ENCODE measurements at places on chromosomes 12 and 14.
A peak's percentile ranks its signal among the peaks of the same experiment; 100 is the strongest.

DNA sequence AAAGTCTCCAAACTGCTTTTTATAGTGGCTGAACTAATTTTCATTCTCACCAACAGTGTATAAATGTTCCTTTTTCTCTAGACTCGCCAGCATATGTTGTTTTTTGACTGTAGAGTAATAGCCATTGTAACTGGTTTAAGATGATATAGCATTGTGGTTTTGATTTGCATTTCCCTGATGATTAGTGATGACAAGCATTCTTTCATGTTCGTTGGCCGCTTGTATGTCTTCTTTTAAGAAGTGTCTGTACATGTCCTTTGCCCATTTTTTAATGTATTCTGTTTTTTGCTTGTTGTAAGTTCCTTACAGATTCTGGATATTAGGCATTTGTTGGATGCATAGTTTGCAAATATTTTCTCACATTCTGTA is 404.9 kb downstream of the FLRT2 start:
- DNase-seq = no peak

DNA sequence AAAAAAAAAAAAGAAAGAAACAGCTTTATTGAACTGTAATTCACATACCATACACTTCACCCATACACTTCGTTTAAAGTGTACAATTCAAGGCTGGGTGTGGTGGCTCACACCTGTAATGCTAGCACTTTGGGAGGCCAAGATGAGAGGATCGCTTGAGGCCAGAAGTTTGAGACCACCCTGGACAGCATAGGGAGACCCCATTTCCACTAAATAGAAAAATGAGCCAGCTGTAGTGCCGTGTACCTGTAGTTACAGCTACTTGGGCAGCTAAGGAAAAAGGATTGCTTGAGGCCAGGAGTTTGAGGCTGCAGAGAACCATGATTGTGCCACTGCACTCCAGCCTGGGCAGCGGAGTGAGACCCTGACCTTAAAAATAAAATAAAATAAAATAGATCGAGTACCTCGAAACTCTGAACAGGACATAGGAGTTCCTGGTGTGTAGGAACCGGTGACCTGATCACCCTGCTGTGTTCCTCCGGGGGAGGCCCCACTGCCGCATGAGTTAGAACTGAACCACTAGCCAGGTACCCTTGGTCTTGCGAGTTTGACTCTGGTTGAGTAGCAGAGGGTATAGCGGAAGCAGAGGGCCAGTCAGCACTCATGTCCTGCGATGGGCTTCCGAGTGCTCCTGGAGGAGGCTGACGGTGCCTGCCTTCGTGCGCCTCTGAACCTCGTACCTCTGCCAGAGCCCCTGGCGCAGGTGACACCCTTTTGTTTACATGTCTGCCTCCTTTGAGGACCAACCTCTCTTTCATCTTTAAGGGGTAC is 80.0 kb downstream of the B4GALNT3 start:
- DNase-seq = no peak

- DNase-seq = peak; percentile 79
Measured at GRCh38 chr12:30795410-30796312, 40.9 kb upstream of the CAPRIN2 start.

DNA sequence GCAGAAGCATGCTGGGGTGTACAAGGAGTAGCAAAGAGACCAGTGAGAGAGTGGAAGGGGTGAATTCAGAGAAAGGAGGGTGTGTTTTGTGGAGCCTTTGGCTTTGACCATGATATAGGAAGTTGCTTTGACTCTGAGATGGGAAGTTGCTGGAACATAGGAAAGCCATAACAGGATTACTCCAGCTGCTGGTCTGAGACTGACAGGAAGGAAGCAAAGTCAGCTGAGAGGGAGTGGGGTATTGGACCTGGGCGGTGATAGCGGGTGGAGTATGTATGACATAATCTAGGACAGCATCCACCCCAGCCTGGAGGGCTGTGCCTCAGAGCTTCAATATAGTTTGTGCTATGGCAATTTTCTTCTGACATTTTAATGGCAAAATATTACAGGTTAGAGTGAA is 324.4 kb downstream of the PDZRN4 start:
- no peak for DNase-seq

DNA sequence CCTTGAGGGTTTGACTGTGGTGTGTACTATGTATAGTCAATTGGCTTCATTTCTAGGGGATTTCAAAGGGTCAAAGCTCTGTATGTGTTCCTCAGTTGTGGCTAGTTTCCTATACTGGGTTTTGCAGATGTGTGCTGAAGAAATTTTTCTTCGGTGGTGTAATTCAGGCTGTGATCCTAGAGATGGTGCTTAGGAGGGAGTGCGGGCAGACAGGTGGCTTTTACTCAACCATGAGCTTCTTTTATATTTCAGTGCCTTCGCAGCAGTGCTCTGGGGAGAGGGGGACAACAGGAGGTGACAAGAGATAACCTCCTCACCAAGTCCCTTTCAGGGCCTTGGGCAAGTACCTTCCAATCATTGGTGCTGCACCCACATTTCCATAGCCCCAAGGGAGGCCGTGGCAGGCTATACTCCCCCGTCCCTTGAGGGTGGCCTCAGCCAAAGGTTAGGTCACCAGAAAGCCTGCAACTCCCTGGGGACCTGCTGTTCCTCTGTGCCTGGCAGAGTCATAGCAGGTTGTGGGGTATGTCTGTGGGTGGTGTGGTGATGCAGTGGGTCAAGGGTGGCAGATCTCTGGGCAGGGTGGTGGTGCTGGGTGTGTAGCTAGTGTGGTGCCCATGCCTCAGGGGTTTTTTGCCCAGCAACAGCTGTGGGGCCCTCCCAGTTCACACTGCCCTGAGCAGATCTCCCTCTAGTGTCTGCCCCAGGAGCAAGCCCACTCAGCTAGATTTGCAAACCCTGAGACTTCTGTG is 37.0 kb upstream of the TMX1 start:
- no peak for DNase-seq

- DNase-seq = no peak
Measured at GRCh38 chr14:67461341-67461985, 27.1 kb downstream of the TMEM229B start.

GRCh38 chr12:64801381-64801780 is 23.1 kb upstream of the TBC1D30 start:
- DNase-seq = no peak

GRCh38 chr12:24425601-24425970 is 476.1 kb upstream of the SOX5 start:
- no peak for DNase-seq

DNA sequence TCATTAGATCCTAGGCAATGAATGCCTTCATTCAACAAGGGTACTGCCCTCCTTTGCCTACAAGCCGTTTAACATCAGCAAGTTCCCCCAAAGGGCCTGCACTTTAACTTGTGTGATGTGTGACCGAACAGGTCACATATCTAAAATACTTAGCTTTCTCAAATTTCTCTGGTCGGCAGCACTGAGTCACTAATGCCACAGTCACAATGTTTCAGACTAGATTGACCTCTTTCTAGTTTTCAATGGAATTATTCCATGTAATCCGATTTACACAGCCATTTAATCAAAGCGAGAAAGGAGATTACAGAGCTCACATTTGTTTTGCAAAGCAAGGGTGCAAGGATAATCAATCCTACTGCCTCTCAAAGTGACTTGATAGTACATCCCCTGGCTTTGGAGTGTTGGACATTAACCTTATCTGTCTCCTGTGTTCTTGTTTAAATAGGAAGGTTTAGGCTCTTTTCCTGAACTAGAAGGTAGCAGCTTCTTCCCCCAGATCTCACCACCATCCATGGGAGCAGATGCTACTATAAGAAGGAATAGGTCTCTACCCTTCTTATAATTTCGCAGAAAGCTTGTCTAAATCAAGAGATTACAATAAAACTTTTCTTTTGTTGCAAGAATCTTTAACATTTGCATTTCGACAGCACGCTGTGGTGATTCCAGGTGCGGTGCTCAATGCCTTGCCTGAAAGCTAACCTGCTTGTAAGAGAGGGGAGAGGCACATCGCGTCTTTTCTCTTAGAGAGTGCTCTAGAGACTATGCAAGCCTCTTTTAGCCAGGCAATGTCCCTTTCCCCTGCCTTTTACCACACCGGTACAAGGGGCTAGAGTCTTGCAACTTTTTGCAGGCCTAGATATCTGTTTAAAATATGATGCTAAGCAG is 1.8 kb downstream of the KITLG start:
- DNase-seq = no peak

GRCh38 chr12:68481181-68481941 is 129.3 kb upstream of the RAP1B start:
- DNase-seq = no peak

DNA sequence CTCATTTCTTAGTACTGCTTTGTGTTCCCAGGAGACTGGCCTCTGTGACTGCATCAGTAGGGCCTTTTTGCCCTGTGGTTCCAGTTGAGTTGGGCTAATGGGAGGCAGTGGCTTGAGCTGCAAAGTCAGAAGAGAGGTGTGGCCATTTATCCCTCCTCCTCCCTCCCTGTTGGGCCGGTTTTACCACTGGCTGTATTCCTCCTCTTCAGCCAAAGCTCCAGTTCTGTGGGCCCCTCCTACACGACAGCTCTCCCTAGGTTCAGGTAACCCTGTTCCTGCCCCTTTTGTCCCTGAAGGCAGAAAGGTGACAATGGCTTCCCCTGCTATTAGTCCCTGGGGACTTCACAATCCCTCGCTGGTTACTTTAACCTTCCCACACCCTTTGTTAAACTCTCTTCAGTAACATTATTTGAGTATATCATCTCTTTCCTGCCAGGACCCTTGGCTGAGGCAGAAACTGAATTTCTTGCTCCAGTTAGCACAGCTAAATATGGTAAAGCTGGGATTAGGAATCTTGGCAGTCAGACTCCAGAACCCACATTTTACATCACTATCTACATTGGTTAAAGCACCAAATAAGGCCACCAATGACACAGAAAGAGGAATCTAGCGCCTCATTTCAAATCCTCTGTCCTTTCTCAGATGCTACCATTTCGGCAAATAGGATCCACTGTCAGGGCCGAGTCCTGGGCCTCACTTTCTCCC is 121.9 kb upstream of the SLC35F4 start:
- no peak for DNase-seq

DNA sequence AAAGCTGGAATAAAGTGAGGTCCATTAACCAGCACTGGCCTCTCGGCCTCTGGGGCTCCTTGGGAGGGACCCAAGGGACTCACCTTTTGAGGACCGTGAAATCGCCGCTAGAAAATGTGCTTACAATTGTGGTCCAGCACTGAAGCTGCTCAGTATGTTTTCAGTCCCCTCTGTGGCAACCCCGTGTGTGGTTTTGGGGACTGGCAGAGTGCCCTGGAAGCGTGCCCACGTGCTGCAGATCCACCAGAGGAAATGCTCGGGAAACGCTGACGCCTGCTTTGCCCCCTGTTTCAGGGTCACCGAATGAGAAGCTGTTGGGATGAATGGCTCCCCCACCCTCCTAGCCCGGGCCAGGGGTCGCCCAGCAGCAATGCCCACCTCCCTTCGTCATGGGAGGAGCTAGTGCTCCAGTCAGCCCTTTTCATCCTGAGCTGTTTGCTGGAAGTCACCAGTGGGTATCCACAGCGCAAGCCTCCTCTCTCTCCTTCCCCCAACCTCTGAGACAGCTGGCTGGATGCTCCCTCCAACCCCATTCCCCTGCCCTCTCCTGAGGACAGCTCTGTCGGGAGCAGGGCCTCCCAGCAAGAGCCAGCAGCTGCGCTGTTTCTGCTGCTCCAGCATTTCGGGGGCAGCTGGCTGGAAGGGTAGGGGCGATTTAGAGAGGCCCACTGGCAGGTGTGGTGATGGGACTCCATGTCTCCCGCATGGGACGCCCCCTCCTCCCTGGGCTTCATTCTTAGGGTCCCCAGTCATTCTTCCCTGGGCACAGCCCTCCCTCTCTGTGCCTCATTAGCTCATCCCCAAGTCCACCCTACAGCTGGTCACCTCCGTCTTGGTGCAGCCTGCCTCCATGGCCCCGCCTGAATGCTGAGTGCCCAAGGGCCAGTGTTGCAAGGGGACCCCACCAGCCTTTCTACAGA is 33.2 kb upstream of the PPP1R13B start:
- no peak for DNase-seq

GRCh38 chr12:93408813-93409212 is 31.1 kb downstream of the NUDT4 start:
- DNase-seq = no peak

DNA sequence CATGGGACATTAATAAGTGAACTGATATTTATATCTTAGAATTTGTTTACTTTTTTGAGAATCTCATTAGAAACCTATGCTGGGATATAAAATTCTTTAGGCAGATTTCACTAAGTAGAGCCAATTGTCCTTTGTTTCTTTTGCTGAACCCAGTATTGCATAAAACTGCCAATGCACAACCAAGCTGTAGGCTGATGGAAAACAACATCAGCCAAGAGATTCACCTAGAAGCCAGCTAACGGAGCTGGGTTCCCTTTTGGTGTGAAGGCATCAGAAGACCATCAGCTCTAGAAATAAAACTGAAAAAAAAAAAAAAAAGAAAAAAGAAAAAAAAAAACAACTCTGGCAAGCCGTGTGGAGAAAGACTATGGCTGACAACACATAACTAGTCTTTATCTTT is 328.2 kb upstream of the PDE3A start:
- DNase-seq = no peak

DNA sequence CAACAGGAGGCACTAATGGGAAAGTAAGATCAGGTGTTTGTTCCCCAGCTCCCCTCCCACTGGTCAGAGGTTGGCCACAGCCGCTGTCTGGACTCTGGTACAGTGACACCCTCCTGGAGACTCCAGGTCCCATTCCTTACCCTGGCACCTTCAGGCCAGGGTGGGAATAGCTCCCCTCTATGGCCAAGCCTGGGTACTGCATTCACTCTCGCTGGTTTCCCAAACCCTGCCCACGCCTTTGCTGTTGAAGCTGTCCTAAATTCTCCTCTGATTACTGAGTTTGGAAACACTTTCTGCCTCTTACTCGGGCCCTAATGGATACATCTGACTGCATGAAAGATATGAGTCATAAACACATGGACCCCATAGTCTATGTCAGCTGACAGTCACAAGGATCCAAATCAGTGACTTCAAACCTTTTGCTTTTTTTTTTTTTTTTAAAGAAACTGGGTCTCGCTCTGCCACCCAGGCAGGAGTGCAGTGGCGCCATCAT is 17.9 kb downstream of the HRK start:
- DNase-seq = no peak

DNA sequence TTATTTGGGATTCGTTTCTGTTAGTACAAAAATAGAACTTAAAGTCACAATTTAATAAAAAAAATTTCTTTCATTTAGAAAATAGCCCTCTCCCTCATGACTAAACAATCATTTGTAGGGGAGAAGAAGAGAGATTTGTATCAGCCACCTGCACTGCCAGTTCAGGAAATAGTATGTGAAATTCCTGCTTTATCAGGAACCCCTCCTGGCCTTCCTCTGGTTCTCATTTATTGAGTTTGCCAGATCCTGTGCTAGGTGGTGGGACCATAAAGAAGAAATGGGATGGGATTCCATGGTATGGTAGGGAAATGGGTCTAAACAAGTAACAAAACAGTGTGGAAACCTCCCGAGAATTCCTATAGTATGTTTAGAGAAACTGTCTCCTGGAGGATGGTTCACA is 30.0 kb downstream of the RASSF8 start:
- no peak for DNase-seq

DNA sequence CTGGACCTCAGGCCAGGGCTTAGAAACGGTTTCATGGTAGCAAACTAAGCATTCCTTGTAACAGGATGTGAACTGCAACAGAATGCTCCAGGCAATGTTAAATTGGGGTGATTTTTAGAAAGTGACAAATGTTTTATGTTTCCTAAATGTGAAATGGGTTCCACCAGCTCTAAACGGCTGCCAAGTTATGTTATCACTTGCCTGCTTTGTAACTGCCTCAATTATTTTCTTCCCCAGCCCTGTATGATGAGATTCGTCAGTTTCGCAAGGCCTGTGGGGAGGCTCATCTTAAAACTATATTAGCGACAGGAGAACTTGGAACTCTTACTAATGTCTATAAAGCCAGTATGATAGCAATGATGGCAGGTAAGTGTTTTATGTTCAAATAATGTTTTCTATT is 70.9 kb downstream of the DERA start:
- DNase-seq = no peak

Measured in activated T-cell treated with anti-CD3 and anti-CD28 coated beads for 48 hours (primary cell).